Hematopoietic multipotent progenitor cell treated with erythropoietin and hydrocortisone succinate and interleukin-3 and kit ligand, for 4 days (in vitro differentiated cells): ENCODE measurements at places on chromosomes 4 and X.

GRCh38 chr4:7045553-7045952, 2.4 kb downstream of the TADA2B start:
- no peak for DNase-seq

GRCh38 chr4:41692717-41693345, 55.7 kb downstream of the PHOX2B start:
- peak; percentile 70 for DNase-seq

DNA sequence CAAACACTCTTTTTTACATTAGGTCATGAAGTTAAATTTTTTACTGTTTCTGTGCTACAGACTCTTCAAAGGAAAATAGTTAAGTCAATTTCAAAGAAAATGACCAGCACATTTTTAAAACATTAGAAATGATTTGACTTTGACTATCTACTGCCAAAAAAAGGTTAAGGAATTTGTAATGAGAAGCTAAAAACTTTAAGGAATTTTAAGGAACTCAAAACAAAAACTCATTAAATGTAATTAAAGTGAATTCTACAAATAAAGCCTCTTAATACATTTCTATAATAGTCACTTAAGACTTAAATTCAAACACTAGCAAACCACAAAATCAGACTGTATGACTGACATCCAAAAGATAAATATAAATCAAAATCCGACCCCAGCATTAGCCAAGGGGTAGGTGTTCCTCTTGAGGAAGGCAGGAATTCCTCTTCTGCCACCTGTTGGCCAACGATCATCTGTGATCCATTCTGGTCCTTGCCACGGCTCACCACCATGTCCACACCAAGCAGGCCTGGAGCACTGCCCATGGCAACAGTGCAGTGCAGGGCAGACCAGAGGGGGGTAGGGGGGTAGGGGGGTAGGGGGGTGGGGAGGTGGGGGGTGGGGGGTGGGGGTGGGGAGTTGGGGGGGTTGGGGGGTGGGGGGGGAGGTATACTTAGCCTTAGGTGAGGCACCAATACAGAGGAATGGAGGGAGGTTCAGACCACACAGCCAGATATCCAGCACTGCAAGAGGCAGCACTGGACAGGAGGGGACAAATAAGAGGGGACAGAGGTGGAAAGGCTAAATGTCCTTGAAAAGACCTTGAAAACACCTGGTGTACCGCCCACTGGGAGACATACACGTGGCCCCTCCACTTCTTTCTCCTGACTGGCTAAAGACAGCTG, 287.4 kb downstream of the CHIC1 start:
- DNase-seq = peak; percentile 16

GRCh38 chr4:173524218-173525117, 5.6 kb downstream of the HAND2 start:
- DNase-seq = no peak

- no peak for DNase-seq
These were observed 7.3 kb downstream of the ZNF280C start for GRCh38 chrX:130261296-130261893.

- DNase-seq = no peak
These were observed 104.5 kb upstream of the MAOA start for GRCh38 chrX:43551590-43551989.

DNA sequence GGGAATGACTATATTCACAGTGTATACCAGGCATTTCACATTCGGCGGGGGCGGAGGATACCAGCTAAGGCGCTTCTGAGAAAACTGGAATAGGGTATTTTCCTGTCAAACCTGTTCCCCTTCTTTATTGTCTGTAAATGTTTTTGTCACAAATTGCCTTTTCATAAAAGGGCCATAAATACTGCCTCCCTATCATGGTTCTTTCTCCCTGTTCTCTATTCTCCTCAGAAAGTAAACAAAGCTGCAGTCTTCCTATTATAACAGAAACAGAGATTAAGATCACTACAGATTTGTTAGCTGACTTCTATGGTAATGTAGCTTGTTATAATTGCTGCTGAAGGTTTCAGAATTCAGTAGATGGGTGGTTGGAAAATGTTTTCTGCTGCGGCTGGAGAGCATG, 32.2 kb downstream of the MID2 start:
- DNase-seq = no peak

DNA sequence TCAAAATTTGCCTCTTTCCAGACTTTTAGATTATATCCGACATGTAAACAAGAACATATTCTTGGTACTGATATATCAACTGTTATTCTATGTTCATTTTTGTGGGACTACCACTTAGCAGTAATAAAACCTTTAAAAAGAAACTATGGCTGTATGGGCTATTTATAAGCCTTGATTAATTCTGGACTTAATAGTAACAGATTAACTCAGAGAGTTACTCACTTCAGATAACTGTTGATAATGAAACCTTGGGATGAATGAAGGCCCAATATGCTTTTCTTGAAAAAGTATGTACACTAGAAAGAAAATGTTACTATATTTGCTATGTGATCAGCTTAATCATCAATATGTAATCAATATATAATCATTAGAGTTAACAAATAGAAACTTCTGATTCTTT, 595.9 kb upstream of the BOD1L1 start:
- no peak for DNase-seq

DNA sequence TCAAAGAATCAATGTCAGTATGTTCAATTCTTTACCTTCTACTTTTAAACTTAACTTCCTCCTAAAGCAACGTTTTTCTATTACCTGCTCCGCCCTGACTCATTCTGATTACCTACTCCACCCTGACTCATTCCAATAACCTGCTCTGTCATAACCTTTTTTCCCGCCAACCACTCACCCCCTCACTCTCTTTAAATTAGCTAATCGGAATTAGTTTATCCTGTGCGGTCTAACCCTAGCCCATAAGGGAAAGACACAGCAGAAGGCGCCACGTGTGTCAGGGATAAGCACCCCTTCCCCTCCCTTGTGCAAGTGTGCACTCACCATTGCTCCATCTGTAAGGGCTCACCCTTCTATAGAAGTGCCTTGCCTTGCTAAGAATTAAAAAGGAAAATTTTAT, 64.4 kb downstream of the EIF4E start:
- no peak for DNase-seq

DNA sequence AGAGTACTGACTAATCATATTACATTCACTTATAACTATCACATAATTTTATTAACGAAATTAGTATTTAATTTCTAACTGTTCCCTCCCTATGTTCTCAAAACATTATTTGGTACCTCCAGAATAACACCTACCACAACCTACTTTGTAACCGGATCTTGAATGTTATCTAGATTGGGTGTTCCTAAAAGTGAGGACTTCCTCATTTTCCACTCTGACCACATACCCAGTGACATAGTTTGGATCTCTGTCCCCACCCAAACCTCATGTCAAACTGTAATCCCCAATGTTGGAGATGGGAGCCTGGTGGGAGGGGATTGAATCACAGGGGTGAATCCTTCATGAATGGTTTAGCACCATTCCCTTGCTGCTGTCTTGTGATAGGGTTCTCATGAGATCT, 21.8 kb downstream of the NR3C2 start:
- peak; percentile 68 for DNase-seq

DNA sequence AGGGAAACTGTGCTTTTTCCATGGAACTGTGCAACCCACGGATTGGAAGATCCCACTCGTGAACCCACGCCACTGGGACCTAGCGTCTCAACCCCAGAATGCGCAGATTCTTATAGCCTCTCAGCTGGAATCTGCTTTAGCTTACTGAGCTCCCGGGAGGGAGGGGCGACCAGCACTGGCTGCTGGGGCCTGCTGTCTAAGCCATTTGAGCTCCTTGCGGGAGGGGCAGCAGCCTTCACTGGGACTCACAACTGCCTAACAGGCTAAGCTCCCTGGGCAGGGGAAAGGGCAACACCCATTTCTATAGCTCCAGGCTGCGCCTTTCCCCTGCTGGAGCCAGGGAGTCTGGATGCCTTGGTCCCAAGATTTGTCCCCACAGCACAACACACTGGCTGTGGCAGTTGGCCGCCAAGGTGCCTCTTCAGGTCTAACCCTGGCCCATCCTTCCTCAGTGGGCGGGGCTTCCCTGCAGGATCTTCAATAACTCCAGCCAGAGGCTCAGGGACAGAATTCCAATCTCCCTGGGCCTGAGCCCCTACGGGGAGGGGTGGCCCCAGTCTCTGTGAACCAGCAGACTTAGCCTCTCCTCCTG, 451.7 kb upstream of the PITX2 start:
- DNase-seq = no peak

DNA sequence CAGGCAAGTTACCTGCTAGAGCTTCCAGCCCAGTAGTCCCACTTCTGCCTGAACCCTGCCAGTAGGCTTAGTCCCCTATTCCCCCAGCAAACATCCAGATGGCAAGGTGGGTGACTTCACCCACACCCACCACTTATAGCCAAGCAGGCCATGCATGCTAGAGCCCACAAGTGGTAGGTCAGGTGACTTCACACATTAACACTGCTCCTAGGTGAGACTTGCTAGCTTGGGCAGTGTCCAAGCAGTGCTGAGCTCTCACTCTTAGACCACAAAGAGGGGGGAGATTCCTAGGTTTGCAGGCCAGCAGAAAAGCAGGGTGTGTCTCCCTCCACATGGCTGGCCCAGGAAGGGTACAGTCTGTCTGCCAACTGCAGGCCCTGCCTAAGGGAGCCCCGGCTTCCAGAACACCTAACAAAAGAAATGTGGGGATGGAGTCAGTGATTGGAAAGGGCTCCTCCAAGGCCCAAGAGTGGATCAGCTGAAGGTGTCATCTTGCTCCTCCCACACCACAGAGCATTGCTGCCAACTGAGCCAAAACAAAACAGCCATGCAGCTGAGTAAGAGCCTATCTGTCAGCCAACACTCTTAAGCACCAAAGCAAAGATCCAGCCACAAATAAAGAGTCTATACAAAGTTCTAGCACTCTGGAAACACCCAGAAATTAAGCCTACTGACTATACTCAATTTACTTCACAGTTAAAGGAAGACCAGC, 158.1 kb upstream of the USP38 start:
- DNase-seq = no peak

DNA sequence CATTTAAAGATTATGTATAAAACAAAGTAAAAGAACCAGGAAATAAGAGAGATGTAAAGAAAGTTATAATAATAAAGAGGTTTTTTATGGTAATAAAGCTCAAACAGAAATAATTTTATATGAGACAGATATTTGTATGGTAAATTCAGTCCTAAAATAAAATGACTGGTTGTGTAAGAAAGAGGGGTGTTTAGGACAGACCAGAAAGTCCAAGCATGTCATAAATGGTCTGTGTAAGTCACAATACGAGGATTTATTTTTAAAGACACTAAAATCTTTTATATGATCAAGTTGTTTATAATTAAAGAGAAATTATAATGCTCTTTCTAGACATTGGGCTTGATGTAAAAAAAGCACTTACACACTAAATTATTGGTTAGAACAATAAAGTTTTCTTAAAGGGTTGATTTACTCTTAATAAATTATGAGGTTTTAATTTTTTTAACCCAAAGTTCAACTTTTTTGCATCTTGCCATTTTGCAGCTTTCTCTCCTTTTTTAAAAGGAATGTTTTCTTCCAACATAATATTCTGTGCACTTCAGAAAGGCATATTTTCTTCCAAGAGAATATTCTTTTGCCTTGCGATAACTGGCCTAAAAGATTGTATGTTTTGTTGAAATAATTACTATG, 61.9 kb upstream of the TCEAL2 start:
- no peak for DNase-seq

GRCh38 chr4:143699331-143700045, 987 bp downstream of the FREM3 start:
- DNase-seq = no peak

GRCh38 chr4:55363691-55364351, 17.8 kb downstream of the SRD5A3 start:
- no peak for DNase-seq

- no peak for DNase-seq
These were observed 12.2 kb upstream of the HADH start for GRCh38 chr4:107977482-107977881.
